Osteoblast (primary cell): ENCODE measurements at places on chromosomes 16 and 17. TPM values are rescaled to one million over a fixed set of nuclear protein-coding genes. Genes with fewer than 3 reads are reported as not detected.
A peak's percentile ranks its signal among the peaks of the same experiment; 100 is the strongest.

GRCh38 chr17:74839990-74840852, 19.5 kb downstream of the GRIN2C start:
- DNase-seq, result no peak

GRCh38 chr17:81347437-81347836, 47.8 kb upstream of the BAHCC1 start:
- no peak for DNase-seq

GRCh38 chr17:78789149-78789662, 7.1 kb upstream of the CYTH1 start:
- DNase-seq, result no peak

DNA sequence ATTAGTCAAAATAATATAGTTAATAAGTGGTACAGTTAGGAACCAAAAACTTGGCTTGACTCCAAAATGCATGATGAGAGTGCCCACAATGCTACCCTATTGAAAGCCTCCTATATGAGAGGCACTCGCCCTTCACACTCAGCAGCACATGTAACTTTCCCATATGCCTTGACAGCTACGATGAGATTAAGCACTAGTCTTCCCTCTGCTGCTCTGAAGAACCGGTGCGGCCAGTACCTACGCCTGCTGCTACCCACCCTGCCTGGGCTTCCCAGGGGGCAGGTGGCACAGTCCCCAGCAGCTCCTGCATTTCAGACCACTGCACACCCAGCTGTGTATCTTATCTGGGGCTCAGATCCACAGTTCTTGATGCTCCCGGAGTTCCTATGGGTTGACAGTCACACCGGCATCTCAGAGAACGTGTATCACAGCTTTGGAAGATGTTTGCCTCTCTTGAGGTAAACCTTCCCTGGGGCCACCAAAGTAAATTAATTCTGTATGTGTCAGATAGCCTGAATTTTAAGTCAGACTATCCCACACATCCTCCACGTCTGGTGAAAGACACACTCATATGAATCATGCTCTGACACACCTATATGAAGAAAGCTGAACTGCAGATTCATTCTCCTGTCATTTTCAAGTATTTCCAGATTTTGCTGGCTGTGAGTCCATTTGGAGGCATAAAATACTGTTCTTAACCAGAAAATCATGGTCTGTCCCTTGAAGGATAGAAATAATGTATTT, 77.8 kb downstream of the MYH10 start:
- DNase-seq, result peak; percentile 68

GRCh38 chr16:81040131-81040530, 4.5 kb downstream of the ATMIN start:
- no peak for DNase-seq

- peak; percentile 25 for DNase-seq
Observed at GRCh38 chr17:79984877-79985276, 50.8 kb downstream of the TBC1D16 start.

DNA sequence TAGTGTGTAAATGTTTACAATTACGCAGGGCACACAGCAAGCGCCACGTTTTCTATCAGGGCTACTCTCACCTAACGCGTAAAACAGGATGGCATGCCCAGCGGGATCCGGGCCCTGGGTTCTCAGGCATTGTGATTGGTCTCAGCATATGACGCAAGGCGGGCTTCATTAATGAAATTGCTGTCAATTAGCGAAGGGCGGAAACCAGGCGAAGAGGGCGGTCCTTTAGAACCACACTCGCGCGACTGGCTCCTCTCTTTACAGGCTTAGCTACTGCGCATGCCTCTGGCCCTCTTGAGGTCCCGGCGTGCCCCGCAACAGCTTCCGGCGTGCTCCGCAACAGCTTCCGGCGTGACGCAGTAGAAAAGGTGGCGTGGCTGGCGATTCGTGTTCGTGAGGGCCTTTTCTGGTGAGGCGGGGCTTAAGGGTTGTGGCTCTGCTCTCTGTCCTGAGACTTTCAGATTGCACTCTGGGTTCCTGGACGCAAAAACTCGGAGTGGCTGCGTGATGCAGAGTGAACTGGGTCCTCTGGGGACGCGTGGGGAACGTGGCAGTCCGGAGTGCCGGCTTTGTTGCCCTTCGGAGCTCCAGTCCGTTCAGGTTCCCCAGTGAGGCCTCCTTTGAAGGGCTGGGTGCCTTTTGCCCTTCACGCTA, 9.2 kb downstream of the OR2C1 start:
- peak; percentile 96 for DNase-seq

- no peak for DNase-seq
Observed at GRCh38 chr17:61784510-61784909, 78.8 kb downstream of the BRIP1 start.

DNA sequence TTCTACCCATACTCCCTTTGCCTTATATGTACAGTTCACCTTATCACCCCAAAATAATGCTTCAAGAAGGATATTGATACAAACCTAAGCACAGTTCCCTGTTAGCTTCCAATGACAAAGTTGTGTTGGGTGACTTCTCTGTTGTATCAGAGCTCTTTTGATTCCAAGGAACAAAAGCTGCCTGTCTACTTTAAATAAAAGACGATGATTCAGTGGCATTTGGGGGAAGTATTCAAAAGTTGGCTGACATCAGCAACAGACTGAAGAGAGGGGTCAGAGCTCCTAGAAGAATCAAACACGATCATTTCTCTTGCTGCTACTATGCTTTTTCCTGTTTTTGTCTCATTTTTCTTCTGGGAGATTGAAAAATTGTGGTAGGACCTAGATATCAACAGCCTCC, 69.4 kb upstream of the CA10 start:
- no peak for DNase-seq

DNA sequence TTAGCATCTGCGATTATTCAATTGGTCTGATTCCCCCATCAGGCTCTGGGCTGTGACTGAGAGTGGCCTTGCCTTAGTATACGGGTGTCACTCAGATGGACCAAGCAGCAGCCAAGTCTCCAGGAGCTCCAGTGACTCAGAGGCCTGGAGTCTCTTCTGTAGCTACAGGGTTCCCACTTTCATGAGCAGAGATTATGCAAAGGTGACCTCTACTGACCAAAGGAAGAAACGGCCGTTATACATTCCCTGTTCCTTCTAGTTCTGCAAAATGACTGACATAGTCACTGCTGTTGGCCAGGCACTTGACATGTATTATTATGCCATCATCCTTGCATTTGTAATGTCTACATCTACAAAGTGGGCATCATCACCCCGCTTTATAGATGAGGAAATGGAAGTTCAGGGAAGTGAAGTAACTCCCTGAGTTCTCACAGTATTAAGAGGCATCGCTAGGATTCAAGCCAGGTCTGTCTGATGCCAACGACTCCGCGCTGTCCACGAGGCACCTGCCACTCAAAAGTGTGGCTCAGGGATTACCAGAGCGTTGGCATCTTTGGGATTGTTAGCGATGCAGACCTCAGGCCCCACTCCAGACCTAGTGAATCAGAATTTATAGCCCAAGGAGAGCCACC, 23.3 kb downstream of the SLC38A7 start:
- peak; percentile 96 for DNase-seq

DNA sequence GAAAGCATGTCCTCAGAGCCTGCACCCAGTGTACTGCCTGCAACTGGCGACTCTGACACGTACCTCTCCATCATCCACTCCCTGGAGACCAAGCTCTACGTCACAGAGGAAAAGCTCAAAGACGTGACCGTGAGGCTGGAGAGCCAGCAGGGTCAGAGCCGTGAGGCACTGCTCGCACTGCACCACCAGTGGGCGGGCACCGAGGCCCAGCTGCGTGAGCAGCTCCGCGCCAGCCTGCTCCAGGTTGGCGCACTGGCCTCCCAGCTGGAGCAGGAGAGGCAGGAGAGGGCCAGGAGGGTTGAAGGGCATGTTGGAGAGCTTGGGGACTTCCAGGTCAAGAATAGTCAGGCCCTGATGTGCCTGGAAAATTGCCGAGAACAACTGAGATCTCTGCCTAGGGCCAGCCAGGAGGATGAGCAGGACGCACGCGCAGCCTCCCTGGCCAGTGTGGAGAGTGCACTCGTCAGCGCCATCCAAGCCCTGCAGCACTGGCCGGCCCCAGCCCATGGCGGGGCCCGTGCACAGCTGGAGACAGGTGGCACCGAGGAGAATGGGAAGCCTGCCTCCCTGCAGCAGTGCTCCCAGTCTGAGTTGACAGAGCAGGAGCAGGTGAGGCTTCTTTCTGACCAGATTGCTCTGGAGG, 40.3 kb downstream of the PLD6 start:
- DNase-seq, result peak; percentile 42

MYL4 gene
- total RNA-seq, result 0.72 TPM in 1 of 2 replicates, not detected in the other

BMERB1 gene
- total RNA-seq, result 57.2 and 77.2 TPM in 2 replicates

HSPB9 gene
- not detected in 2 replicates for total RNA-seq

MYOCD gene
- total RNA-seq, result under 0.01 TPM in 2 replicates

GCSH gene
- total RNA-seq, result 18.1 and 19.2 TPM in 2 replicates

TNP2 gene
- not detected in 2 replicates for total RNA-seq

SCARF1 gene
- total RNA-seq, result 0.88 and 1.4 TPM in 2 replicates

SYT17 gene
- under 0.01 and 0.29 TPM in 2 replicates for total RNA-seq

RRAD gene
- total RNA-seq, result 3.2 and 4.3 TPM in 2 replicates

SARM1 gene
- total RNA-seq, result 5.8 and 5.9 TPM in 2 replicates
